ENCODE measurements at places on chromosomes 7 and 10.

- no peak for DNase-seq
Measured at GRCh38 chr7:116862951-116863670, 724 bp downstream of the CAPZA2 start.

DNA sequence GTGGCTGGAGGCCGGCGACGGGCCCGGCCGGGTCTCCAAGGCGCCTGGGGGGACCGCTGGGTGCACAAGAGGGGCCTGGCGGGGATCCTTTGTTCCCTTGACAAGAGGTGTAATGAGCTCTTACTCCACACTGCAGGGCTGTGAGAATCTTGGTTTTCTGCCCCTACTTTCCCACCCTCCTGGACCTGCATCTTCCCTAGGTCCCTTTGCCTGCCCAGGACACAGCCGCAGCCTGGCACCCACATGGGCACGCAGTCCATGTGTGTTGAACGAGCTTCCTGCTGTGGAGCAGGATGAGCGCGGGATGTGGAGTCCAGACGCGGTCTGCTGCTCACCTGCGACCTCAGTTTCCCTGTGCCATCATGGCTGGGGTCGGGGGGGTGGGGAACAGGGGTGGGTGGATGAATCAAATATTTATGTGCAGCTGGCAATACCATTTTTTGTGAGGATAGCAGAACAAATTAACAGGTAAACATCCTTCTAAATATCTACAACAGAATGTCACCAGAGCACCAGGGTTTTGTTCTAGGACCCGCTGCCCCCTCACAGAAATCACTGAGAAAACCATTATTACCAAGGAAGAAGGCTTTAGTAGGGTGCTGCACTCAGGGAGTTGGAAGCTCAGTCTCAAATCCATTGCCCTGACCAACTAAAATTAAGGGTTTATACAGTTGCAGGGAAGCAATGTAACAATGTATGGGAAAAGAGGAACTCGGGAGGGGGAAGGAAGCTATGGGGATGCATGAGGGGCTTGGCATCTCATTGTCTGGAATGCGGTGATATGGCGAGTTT, 474 bp upstream of the NSMCE4A start:
- DNase-seq: no peak

DNA sequence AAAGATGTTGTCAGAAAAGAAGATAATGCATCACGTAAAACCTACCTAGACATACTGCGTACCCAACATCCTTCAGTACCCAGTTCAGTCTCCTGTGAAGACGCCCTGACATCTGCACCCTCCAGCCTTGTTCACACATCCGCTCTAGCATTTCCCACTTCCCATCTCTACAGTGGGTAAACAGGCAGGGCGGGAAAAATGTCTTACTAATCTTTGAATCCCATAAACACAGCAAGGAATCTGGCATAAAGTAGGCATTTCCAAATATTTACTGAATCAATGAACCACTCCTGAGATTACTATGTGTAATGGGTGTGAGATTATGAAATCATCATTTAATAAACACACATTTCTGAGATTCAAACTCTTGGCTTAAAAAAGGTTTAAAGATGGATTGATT, 132.8 kb downstream of the GLI3 start:
- DNase-seq: no peak

DNA sequence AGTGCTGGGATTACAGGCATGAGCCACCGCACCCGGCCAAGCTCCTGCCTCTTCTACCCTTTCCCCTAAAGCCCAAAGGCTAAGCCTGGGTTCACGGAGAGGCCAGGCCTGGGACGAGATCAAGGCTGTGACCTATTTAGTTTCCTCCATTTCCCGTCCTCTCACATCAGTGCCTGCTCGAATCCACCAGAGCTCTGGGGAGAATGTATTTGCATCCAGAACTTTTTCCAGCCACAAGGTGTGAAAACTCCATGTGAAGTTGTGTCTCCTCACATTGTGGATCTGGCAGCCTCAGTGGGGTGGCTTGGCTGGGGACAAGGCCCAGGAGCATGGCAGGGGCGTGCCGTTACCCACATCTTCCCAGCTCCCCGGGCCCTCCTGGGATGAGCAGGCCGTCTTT, 38.0 kb downstream of the SMKR1 start:
- DNase-seq: no peak

GRCh38 chr7:137606061-137606674, 240.6 kb downstream of the DGKI start:
- DNase-seq: no peak

GRCh38 chr10:86357676-86358075, 8.9 kb downstream of the GRID1 start:
- DNase-seq: no peak

- DNase-seq: peak; percentile 74
Measured at GRCh38 chr7:155143381-155143780, 73.3 kb downstream of the HTR5A start.

- no peak for DNase-seq
Measured at GRCh38 chr10:118454211-118454610, 112.1 kb upstream of the FAM204A start.

DNA sequence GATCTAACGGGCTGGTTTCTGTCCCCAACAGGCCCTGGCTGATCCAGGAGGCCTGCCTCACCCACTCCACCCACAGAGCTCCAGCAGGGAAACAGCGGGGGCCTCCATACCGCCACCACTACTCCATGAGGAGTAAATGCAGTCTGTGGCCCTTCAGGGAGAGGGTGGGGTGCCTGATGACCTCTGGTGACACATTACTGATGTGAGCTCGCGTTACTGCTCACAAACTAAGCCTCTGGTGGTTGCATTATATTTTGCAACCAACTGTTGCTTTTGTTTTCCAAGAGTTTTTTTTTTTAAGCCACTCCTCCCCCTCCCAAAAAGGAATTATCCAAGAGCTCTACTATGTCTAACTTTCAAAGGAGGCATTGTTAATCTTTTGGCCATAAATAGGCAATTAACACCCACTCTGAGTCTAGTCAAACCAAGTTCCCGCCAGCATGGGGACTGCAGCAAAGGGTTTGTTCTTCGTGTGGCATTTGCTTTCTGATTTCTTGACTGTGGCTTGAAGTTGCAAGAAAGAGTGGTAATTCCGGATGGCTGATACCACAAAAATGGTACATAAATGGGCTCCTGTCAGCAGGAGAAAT, 72.6 kb downstream of the FAM53B start:
- no peak for DNase-seq

- no peak for DNase-seq
Measured at GRCh38 chr7:138468244-138469123, 8.4 kb downstream of the TRIM24 start.

Measured in esophagus muscularis mucosa (tissue), 4 donors.